Activated CD4-positive, alpha-beta T cell treated with anti-CD3 and anti-CD28 coated beads, Interleukin-2, amount 50 U/mL, for 1 hour (primary cell): ENCODE measurements at places on chromosomes 1 and 21.

DNA sequence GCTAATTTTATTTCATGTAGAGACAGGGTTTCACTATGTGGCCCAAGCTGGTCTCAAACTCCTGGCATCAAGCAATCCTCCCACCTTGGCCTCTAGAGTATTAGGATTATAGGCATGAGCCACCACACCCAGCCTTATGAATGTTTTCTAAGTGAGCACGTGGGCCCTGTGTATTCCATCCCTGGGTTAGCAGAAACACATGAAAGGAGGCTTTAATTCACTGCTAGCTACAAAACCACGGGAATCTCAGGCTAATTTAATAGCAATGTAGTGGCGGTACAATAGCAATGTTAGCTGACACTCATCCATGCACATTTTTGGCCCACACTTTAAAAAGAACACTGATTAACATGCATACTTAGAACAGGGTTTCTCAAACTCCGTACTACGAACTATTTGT is 32.0 kb downstream of the VTCN1 start:
- DNase-seq: no peak

DNA sequence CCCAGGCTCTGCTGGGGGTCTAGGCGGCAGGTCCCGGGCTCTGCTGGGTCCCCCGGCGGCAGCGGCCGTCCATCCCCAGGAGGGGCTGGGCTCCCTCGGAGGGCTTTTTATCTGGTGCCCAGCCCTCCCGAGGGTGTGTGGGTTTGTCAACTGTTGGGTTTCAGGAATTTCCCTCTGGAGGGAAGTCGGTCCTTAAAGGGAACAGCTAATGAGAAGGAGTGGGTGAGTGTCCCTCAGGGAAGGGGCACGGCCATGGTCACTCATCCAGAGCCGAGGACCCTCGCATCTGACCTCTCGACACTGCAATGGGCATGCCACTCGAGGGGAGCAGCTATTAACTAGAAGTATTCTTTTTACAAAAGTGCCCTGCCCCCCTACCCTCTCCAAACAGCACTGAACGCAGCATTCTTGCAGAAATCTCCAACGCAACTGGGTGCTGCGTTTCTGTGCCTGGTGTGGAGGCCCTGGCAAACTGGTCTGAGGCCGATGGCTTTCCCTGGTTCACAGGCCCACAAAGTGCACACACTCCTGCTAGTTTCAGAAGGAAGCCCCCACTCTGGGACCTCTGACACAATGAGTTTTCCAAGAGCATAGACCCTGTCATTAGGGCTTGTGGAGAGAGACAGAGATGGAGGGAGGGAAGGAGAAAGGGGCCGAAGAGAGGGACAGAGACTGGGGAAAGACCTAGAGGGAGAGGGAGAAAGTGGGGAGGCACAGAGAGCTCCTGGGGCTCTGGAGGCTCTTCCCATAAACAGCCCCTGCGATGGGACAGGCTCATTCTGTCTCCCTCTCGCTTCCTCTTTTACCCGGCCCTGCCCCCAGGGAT is 1.0 kb upstream of the TSPEAR start:
- DNase-seq: no peak

DNA sequence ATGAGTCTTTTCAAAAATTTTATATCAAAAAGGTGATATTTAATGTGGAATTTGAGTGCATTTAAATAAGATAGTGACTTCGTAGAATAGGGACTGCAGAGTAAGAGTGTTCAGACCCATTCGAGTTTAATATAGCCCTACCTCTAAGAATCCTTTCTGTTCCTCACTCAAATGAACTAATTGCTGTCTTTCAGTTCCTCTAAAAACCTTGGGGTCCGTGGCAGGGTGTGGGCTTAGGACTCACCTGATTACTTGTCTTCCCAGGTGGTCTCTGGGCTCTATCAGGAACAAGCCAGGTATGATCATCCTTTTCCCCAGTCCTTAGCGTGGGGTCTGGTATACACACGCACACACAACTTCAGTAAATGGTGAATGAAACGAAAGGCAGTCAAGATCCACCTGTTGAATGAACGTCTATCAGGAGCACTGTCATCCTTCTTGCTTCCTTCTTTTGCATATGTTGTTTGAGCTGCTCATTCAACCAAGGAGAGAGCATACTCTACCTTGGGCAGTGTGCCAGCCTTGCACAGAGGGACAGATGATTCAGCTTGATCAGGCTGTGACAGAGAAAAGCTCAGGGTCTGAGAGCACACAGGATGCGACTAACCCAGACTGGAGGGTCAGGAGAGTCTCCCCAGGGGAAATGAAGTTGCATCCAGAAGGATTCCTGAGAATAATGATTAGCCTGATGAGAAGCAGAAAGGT is 1.2 kb upstream of the RNF11 start:
- peak; percentile 40 for DNase-seq

DNA sequence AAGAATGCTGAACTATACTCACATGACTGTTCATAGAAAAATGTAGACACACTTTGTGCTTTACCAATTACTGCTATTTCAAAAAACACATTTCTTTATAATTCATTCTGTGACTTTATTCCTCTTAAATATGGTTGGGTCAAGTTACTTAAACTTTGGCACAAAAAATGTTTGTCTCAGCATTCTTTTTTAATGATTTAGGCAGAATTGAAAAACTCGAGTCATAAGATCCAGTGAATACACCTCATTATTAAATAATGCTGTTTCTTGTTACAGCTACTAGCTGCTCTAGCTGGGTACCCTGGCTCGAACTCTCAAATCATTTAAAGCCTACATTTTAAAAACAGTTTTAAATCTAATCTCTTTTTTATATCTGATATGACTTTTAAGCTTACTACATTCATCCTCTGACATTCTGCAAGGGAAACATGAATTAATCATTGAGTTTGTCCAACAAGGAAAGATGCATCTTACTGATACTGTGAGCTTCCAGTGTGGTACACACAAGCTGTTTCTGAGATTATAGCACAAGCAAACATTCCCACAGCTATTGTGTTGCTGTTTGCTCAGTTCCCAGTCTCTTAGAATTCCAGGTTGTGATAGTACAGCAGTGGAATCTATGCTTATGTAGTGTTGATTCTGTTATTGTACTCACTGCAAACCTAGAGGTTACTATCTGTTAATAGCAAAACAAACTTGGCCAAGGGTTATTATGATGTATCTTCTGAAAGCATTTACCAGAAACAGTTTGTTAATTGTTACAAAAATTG is 746.5 kb downstream of the USP25 start:
- DNase-seq: no peak

- no peak for DNase-seq
Observed at GRCh38 chr1:168504064-168504837, 39.5 kb downstream of the XCL2 start.

- DNase-seq: no peak
Observed at GRCh38 chr1:156376958-156377919, 8.2 kb downstream of the RHBG start.

- DNase-seq: peak; percentile 7
Observed at GRCh38 chr1:7265771-7266371, 480.6 kb downstream of the CAMTA1 start.

DNA sequence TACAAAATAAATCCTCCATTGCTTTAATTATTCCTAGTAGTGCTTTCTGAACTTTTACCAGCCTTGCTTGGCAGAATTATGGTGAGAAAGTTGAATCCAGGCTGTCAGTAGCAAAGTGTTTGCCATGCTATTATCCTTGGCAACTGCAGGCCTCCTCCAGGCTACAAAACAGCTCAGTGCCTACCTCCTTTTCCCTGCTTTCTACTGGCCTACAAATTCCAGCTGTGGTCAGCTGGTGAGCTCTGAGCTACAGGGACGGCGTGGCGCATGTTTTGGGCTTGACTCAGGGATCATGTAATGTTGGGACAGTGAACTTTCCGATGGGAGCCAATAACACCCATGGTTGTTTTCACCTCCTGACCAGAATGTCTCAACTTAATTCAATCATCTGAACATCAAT is 456.1 kb upstream of the ADAMTS5 start:
- no peak for DNase-seq
